ENCODE measurements at places on chromosomes 13 and 19. TPM values are rescaled to one million over a fixed set of nuclear protein-coding genes. Genes with fewer than 3 reads are reported as not detected.

DNA sequence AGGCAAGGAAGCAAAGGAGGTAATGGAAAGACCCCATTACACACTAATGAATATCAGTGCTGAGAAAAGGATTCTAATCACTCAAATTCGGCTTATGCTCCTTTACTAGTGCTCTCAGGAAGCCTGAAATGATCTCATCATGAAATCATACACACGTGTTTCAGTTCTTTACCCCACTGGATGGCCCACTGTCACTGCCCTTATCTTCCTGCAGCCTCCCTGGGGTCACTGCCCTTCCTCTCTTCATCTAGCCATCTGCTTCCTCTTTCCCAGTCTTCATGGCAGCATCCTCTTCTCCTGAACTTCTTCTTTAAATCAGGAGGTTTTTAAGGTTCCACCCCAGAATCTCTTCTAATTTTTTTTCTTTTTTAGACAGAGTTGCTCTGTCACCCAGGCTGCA, 27.9 kb upstream of the EEF1AKMT1 start:
- no peak for DNase-seq

ZNF626 gene
- 4.9 TPM for total RNA-seq

DNA sequence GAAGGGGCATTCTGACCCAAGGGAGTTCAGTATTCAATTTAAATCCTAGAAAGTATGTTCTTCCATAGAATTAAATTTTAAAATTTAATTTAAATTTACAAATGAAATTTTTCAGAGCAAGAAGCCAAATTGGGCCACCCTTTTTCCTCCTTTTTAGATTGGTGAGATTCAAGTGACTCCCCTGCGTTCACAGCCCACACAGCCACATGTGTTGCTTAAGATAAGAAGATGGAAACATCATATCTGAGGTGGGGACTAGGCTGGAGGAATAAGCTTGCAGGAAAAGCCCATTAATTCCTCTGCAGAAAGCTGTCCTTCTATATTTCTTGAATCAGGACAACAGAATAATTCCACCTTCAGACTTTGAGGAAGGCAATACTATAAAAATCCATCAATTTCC, 392.7 kb upstream of the ZNF507 start:
- no peak for DNase-seq

SYNGR4 gene
- total RNA-seq = not detected

Measured in right lobe of liver (tissue), 6 donors.